Smooth muscle cell of the umbilical artery (primary cell): ENCODE measurements at places on chromosomes 6 and 20. TPM values are rescaled to one million over a fixed set of nuclear protein-coding genes. Genes with fewer than 3 reads are reported as not detected.

CSNK2A1 gene
- 118 and 242 TPM in 2 replicates for total RNA-seq

RIPOR2 gene
- 0.30 and 0.42 TPM in 2 replicates for total RNA-seq

SLC22A23 gene
- total RNA-seq: 0.55 and 0.59 TPM in 2 replicates

TFAP2B gene
- not detected in 2 replicates for total RNA-seq

MCHR2 gene
- total RNA-seq: not detected in 2 replicates

BPIFA1 gene
- not detected in 2 replicates for total RNA-seq

RIMS4 gene
- total RNA-seq: not detected in 2 replicates

PSMF1 gene
- total RNA-seq: 21.7 and 53.2 TPM in 2 replicates

COL21A1 gene
- 0.05 and 0.30 TPM in 2 replicates for total RNA-seq

SOX4 gene
- 18.6 and 29.7 TPM in 2 replicates for total RNA-seq

LY6G6F gene
- not detected in 2 replicates for total RNA-seq

SCRT2 gene
- not detected in 2 replicates for total RNA-seq

CASS4 gene
- under 0.01 and 0.14 TPM in 2 replicates for total RNA-seq

STAU1 gene
- total RNA-seq: 38.3 and 71.6 TPM in 2 replicates

HS3ST5 gene
- total RNA-seq: not detected in 2 replicates

MTCH1 gene
- 339 and 394 TPM in 2 replicates for total RNA-seq

TRMT6 gene
- 5.3 and 15.2 TPM in 2 replicates for total RNA-seq

MYBL2 gene
- 0.30 and 4.9 TPM in 2 replicates for total RNA-seq

F13A1 gene
- not detected in 2 replicates for total RNA-seq

LST1 gene
- not detected in 2 replicates for total RNA-seq

CYB5R4 gene
- total RNA-seq: 4.5 and 10.8 TPM in 2 replicates

WFDC12 gene
- total RNA-seq: not detected in 2 replicates

BRPF3 gene
- total RNA-seq: 13.4 and 23.5 TPM in 2 replicates

HSD17B8 gene
- 1.8 and 4.5 TPM in 2 replicates for total RNA-seq

GGTLC1 gene
- total RNA-seq: not detected in 2 replicates

RBCK1 gene
- 65.0 and 82.0 TPM in 2 replicates for total RNA-seq

EDN3 gene
- not detected in 2 replicates for total RNA-seq

BMP6 gene
- total RNA-seq: 2.1 and 69.2 TPM in 2 replicates

BEND3 gene
- 1.2 and 5.5 TPM in 2 replicates for total RNA-seq

PRKN gene
- 0.30 and 0.92 TPM in 2 replicates for total RNA-seq

SLC2A4RG gene
- 14.3 and 24.8 TPM in 2 replicates for total RNA-seq

DOK5 gene
- 17.2 and 19.8 TPM in 2 replicates for total RNA-seq

PACRG gene
- total RNA-seq: not detected in 2 replicates

SPATS1 gene
- not detected in 2 replicates for total RNA-seq

KIF25 gene
- 0.14 TPM in 1 of 2 replicates, not detected in the other for total RNA-seq

PRICKLE4 gene
- 0.23 and 1.2 TPM in 2 replicates for total RNA-seq

CDC5L gene
- total RNA-seq: 18.7 and 23.6 TPM in 2 replicates

DEFB132 gene
- not detected in 2 replicates for total RNA-seq

SLC24A3 gene
- 6.5 and 25.3 TPM in 2 replicates for total RNA-seq

CALHM4 gene
- not detected in 2 replicates for total RNA-seq

LTA gene
- not detected in 2 replicates for total RNA-seq

CST7 gene
- total RNA-seq: not detected in 2 replicates

GABRR1 gene
- total RNA-seq: not detected in 2 replicates

SEL1L2 gene
- total RNA-seq: 0.89 TPM in 1 of 2 replicates, not detected in the other

PSORS1C2 gene
- total RNA-seq: not detected in 2 replicates

GCLC gene
- 17.6 and 20.5 TPM in 2 replicates for total RNA-seq

HSF2 gene
- 22.1 and 23.5 TPM in 2 replicates for total RNA-seq

MROH8 gene
- 0.89 and 1.2 TPM in 2 replicates for total RNA-seq

KIAA0408 gene
- total RNA-seq: 1.5 and 6.9 TPM in 2 replicates

RPS6KA2 gene
- 55.8 and 69.4 TPM in 2 replicates for total RNA-seq

MYCT1 gene
- 0.46 and 0.59 TPM in 2 replicates for total RNA-seq

NSFL1C gene
- 19.9 and 31.2 TPM in 2 replicates for total RNA-seq

TRIM10 gene
- not detected in 2 replicates for total RNA-seq

TFAP2A gene
- not detected in 2 replicates for total RNA-seq

SLC22A2 gene
- total RNA-seq: 0.23 and 3.0 TPM in 2 replicates

EPPIN gene
- total RNA-seq: not detected in 2 replicates

EEF1A2 gene
- total RNA-seq: 3.9 and 8.8 TPM in 2 replicates
